GM18507 (cell line): ENCODE measurements at places on chromosomes 2 and 18.

- no peak for DNase-seq
These were observed 735.2 kb upstream of the GCFC2 start for GRCh38 chr2:76445880-76446279.

- DNase-seq = no peak
These were observed 77.0 kb upstream of the CNGA3 start for GRCh38 chr2:98269274-98269673.

- DNase-seq = peak; percentile 14
These were observed 38.3 kb downstream of the LRRFIP1 start for GRCh38 chr2:237665713-237666143.

GRCh38 chr2:38233231-38233983 is 143.7 kb downstream of the ATL2 start:
- no peak for DNase-seq

DNA sequence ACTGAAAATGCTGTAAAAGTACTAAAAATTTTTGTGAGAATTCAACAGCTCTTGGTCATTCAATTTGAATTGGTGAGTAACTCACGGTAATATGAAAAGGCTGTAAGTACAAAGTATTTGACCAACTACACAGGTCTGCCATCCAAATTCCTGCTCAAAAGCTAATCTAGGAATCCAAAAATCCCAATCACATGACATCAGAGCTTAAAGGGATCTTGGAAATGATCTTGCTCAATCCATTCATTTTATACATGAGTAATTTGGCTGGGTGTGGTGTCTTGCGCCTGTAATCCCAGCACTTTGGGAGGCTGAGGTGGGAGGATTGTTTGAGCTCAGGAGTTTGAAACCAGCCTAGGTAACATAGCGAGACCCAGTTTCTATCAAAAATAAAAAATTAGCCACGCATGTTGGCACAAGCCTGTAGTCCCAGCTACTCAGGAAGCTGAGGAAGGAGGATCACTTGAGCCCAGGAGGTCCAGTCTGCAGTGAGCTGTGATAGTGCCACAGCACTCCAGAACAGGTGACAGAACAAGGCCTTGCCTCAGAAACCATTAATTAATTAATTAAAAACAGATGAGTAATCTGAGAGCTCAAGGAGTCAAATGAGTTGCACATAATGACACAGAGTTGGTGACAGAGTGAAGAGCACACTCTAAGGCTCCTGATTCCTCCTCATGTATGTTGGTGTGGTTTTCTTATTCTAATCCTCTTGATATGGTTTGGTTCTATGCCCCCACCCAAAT is 19.8 kb downstream of the SPIRE1 start:
- DNase-seq = no peak

- DNase-seq = no peak
These were observed 8.2 kb upstream of the GAREM2 start for GRCh38 chr2:26164641-26165211.

DNA sequence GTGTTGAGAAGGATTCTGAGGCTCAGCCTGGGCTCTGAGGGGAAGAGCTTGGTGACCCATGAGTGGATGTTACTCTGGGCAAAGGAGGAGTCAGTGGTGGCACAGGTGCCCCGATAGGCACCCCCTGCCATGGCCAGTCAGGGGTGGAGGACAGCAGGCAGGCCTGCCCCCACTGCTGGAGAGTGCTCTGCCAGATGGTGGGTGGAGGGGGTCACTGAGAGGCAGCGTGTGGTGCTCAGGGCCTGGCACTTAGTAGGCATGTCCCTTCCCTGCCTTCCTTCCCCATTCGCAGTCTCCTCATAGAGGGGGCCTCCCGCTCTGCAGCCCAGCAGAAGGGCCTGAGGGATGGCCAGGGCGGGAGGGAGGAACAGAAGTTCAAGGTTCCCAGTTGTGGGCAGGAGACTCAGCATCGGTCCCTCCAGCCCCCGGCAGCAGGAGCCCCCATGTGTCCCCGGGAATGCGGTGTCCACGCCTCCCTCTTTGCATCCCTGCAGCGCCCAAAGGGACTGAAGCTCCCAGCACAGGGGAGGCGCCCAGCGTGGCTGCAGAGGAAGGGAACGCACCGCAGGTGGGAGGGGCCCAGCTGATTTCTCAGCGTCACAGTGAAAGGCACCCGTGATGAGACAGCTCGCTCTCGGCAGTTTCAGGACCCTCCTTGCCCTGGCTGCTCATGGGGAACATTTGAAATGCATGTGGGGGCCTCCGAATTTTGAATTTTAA is 5.7 kb upstream of the SNED1 start:
- DNase-seq = no peak

- DNase-seq = no peak
These were observed 1615.3 kb upstream of the ZEB2 start for GRCh38 chr2:146135245-146135644.

- no peak for DNase-seq
These were observed 78.1 kb upstream of the KIF5C start for GRCh38 chr2:148796735-148797512.

DNA sequence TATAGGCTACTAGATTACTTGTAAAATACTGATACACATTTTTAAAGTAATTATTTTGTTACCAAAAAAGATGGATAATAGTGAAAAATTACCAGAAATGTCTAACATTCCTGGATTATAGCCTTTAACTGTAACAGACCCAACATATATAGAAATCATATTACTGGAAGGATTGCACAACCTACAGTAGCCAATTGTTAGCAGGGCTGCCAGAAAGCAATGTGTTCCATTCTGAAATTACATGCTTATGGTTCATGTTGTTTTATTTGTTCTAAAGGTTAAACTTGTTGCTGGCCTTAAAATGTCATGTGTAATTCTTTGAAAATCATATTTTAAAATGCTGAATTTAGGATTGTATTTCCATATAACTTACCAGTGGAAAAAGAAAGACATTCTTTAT is 793.6 kb upstream of the ACVR2A start:
- no peak for DNase-seq

GRCh38 chr2:113064898-113065297 is 2.9 kb upstream of the IL1F10 start:
- no peak for DNase-seq

DNA sequence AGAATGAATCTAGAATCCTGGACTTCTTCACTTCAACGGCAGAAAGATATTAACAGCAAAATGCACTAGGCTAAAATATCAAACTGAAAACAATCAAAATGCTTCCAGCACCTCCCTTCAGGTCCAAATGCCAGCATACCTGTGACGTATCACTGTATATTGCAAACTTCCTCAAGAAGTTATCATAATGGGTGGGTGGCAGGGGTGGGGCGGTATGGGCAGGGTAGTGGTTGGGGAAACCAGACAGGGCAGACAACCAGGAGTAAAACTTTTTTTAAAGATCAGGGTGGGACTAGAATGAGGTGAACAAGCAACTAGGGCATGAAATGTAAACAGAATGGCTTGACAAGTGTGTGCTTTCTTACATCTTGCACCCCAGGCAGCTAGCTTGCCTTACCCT is 140.9 kb downstream of the SATB2 start:
- no peak for DNase-seq

DNA sequence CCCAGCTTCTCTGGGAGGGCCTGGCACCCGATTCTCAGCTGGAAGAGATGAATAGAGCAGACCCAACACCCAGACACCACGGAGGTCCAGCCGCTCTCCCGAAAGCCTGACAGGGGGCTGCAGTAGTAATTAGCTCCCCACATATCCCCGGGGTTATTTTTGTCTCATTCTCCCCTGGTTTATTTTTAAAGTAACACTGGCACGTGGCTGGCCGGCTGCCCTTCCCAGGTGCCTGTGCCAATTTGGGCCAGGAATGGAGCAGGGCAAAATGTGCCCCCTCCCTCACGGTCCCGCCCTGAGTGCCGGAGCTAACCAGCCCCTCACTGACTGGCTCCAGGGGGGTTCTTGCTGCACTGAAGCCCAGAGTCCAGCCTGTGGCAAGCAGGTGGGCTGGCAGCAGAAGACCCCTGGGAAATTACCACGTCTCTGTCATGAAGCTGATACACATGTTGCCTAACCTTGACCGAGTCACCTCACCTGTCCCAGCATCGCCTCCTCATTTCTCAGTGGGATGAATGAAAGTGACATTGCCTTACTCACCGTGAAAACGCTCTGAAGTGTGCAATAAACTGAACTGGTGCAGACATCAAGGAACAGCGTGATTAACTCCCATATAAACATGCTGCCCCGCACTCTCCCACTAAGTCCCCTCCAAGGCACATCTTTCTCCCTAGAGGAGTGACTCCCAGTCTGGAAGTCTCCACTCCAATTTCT is 18.4 kb downstream of the KCNK3 start:
- DNase-seq = no peak

DNA sequence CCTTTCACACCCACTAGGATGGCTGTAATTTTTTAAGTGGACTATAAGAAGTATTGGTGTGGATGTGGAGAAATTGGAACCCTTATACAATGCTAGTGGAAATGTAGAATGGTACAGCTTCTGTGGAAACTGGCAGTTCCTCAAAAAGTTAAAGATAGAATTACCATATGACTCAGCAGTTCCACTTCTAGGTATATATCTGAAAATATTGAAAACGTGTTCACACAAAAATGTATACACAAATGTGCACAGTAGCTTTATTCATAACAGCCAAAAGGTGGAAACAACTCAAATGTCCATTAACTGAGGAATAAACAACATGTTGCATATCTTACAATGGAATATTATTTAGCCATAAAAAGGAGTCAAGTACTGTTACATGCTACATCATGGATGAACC is 17.7 kb downstream of the TANK start:
- DNase-seq = no peak

DNA sequence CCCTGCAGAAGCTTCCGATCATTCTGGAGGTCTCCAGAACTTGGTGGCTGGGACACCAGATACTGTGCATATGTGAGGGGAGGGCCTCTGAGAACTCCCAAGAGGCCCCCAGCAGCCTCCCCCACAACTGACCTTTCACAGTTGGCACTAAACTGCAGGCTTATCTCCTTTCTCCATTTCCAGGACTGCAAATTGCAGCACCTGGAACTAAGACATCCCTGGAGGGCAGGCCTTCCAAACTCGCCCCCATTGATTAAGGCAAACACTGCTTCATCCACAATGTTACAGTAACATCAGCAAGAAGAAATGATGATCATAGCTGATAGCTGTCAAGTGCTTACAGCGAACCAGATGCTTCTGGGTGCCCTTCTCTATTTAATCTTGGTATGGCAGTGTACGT is 67.9 kb downstream of the TGOLN2 start:
- no peak for DNase-seq

DNA sequence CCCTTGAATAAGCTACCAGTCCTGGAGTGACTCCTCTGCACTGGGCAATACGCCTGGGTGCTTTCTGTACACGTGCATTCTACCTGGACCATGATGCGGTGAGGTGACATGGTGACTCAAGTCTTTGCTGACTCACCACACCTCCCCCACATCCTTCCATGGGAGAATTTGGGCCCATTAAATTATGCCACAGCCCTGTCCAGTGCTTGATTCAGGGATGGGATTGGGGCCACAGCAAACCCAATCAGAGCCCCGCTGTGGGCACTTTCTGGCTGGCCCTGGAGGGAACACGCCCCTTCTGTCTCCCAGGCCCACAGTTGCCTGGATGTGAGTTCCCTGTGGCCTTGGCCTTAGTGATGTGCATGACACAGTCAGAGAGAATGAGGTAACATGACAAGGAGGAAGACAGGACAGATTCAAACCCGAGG is 86.9 kb downstream of the LRRC30 start:
- no peak for DNase-seq

DNA sequence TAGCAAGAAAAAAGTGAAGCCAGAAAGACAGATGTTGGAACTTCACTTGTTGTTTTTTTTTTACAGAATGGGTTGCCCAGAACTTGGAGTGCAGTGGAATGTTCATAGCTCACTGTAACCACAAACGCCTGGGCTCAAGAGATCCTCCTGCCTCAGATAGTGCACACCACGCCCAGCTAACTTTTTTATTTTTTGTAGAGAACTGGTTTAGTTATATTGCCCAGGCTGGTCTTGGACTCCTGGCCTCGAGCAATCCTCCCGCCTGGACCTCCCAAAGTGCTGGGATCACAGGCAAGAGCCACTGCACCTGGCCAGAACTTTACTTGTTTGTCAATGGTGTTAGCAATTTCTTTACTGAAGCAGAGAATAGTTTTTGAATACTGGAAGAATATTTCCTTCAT is 11.9 kb upstream of the ASPRV1 start:
- DNase-seq = no peak

DNA sequence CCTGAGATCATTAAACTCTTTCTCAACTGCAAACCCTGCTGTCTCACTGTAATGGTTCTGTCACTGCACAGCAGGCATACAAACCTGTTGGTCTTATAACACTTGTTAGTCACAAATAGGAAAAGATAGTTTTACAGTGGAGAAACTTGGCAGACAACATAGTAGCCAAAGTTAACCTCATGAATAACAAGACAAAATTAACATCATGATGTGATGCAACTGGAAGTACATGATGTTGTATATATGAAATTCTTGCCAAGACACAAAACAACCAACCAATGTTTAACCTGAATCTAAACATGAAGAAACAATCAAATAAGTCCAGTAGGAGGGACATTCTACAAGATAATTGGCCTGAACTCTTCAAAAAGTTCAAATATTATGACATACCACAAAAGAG is 189.3 kb downstream of the RNF152 start:
- DNase-seq = no peak

- no peak for DNase-seq
These were observed 20.9 kb upstream of the PPP1CB start for GRCh38 chr2:28730641-28731146.

DNA sequence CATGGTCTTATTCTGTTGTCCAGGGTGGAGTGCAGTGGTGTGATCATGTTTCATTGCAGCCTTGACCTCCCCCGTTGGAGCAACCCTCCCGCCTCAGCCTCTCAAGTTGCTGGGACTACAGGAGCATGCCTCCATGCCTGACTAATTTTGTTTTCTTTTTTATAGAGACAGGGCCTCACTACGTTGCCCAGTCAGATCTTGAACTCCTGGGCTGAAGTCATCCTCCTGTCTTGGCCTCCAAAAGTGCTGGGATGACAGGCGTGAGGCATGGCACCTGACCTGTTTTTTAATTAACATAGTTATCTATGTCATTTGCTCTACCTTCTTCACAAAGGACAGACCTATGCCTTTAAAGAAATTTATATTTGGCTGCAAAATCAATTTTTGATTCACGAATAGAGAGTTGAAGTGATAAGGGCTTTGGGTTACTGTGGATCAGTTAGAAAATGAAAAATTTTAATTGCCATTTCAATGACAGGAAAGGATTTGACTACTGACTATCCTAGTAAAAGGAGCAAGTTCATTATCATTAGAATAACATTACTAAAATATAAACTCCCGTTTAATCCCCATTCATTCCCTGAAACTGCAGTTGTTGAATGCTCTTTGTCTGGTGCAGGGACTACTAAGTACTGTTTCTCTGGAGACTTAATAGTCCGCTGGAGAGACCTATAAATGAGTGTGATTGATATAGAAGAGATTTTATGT is 3.7 kb downstream of the RNF138 start:
- no peak for DNase-seq

DNA sequence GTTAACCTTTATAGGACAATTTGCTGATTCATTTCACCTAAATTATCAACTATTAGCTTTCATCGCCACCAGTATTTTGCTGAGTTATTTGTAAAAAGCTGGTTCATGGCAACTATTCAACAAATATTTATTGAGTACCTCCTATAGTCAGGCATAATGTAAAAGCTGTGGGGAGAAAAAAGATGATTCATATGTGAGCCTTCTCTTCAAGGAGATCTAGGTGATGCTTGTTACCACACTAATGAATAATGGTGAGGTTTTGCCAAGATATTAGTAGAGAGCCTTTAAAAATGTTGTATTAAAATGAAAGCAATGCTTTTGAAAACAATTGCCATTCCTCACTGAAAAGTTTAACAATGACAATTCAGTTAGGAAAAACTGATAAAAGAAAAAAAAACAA is 187.8 kb downstream of the ANKRD44 start:
- DNase-seq = no peak

GRCh38 chr2:110113961-110114591 is 1.5 kb downstream of the MALL start:
- DNase-seq = no peak

GRCh38 chr18:15165048-15165447 is 417.1 kb downstream of the ANKRD30B start:
- DNase-seq = no peak
